ENCODE measurements at places on chromosomes 5 and 9. TPM values are rescaled to one million over a fixed set of nuclear protein-coding genes. Genes with fewer than 3 reads are reported as not detected.

GRCh38 chr5:74109344-74109743, 483.3 kb downstream of the ARHGEF28 start:
- DNase-seq: no peak

GRCh38 chr9:35868933-35869332, 1.3 kb downstream of the OR13J1 start:
- no peak for DNase-seq

Gene PCDHA7
- not detected for polyA plus RNA-seq

Gene CYLC2
- polyA plus RNA-seq: not detected

Gene RASEF
- not detected for polyA plus RNA-seq
